ENCODE measurements at places on chromosomes 2 and 18.

DNA sequence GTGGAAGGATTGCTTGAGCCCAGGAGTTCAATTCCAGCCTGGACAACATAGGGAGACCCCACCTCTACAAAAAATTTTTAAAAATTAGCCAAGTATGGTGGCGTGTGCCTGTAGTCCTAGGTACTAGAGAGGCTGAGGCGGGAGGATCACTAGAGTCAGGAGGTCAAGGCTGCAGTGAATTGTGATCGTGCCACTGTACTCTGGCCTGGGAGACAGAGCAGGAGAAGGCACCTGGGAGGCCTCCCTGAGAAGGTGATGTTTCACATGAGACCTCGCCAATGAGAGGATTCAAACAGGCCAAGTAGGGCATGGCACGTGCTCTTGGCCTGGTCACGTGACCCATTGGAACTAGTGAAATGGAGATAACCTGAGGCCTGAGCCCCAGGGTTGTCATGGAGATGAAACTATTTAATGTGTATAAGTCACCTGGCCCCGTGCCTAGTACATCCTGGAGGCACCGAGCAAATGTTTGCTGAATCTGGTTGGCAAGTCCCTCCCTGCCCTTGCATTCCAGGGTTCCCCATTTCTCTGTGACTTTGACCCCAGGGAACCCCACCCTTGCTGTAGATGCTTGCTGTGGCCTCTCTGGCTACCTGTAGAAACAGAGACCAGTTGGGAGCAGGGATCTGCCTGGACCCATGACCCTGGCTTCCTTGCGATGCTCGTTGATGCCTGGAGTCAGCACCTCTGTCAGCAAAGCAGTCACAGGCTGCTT, 26.1 kb upstream of the ROCK2 start:
- no peak for DNase-seq

DNA sequence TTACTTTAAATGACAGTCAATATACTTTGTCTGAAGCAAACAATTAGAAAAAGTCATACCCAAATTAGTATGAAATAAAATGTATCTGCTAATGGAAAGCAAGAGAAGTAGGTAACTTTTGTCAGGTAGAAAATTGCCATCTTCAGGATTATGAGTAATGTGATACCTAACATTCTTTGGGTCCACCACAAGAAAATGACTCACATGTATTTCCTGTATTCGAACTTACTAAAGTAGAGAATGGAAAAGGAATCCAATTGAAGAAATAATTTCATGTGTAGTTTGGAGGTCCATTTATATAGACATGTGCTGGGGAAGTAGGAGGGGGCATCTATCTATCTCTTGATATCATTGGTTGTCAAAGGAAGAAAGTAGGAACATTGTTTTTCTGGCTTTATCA, 636.2 kb upstream of the CHAC2 start:
- DNase-seq: no peak

GRCh38 chr2:130827502-130828251, 9.0 kb upstream of the ARHGEF4 start:
- DNase-seq: no peak

GRCh38 chr18:50186385-50186784, 8.6 kb downstream of the MYO5B start:
- DNase-seq: no peak

GRCh38 chr2:69955029-69955428, 6.4 kb downstream of the ASPRV1 start:
- DNase-seq: no peak

GRCh38 chr2:30225131-30225762, 6.1 kb upstream of the LBH start:
- DNase-seq: peak; percentile 55

GRCh38 chr2:126664234-126664633, 8.3 kb downstream of the GYPC start:
- DNase-seq: peak; percentile 53

GRCh38 chr2:128589681-128590080, 271.0 kb upstream of the HS6ST1 start:
- DNase-seq: no peak

- DNase-seq: no peak
Observed at GRCh38 chr2:24915175-24915574, 4.9 kb downstream of the ADCY3 start.

DNA sequence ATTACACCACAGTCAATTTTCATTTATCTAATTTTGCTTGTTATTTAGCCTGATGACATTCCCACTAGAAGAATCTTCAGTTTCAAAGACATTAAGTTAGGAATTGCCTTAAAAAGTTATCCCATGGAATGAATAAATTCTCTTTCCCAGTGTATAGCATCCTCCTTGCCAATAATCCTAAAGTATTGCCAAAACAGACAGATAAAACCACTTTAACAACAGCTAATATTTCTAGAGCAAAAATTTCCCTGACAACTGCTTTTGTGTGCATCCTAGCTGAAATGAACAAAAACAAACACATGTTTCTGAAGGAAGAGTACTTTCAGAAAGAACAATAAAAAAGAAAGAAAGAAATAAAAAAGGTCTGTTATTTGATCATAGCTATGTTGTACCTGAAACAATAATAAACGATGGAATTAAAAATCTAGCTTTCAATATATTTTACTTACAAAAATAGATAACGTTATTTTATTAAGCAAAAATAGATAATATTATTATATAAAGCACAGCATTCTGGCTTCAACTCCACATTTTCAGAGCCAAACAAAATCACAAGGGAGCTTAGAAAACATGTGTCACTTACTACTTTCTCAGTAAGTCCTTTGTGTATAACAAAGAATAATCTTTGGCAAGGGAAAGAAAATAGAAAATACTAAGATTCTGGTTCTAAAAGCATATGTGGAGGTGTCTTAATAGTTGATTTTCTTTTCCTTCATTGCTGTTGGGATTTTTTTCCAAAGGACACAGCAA, 939.0 kb upstream of the CRIM1 start:
- no peak for DNase-seq

DNA sequence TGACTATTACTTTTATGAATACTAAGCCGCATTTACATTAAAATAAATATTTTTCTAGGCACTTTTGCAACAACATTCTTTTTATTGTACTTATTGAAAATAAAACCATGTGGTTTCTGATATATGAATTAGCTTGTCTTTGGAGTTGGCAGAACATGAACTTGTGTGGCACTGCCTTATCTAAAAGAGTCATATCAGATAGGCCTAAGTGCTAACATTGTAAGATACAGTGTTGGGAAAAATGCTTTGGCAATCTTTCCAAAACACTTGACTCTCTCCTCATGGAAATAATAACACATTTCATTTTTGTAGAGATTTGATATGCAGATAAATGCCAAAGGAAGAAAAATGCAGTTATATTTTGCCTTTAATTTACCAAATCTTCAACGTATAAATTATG, 191.7 kb downstream of the ERBB4 start:
- no peak for DNase-seq

DNA sequence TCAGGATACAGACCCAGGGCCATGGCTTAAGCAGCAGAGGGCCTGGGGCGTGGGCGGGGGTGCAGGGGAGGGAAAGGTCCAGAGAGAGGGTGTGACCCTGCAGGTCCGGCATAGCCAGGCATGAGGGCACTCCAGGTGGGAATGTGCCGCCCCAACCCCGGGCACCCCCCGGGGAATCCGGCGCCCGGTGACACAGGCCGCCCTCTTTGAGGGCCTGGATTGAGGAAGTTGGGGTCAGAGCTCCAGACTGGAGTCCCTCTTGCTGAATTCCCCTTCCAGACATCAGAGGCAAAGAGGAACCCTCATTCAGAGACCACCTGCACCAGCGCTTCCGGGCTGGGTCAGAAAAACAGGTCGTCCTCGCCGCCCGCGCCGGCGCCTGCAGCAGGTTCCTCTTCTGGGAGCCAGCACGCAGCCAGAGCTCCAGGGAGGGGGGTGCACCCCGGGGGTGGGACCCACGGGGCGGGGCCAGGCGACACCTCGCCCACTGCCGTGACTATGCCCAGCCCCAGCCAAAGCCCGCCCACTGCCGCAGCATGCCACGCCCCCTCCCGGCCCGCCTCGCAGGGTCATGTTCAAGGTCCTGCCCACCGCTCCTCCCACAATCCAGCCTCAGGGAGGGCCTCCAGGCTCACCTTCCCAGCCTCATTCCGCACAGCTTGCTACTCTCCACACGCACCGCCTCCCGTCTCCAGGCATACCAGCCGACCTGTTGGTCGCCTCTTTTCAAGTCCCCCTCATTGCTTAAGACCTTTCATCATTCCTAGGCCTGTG, 98.3 kb upstream of the ID2 start:
- peak; percentile 95 for DNase-seq

DNA sequence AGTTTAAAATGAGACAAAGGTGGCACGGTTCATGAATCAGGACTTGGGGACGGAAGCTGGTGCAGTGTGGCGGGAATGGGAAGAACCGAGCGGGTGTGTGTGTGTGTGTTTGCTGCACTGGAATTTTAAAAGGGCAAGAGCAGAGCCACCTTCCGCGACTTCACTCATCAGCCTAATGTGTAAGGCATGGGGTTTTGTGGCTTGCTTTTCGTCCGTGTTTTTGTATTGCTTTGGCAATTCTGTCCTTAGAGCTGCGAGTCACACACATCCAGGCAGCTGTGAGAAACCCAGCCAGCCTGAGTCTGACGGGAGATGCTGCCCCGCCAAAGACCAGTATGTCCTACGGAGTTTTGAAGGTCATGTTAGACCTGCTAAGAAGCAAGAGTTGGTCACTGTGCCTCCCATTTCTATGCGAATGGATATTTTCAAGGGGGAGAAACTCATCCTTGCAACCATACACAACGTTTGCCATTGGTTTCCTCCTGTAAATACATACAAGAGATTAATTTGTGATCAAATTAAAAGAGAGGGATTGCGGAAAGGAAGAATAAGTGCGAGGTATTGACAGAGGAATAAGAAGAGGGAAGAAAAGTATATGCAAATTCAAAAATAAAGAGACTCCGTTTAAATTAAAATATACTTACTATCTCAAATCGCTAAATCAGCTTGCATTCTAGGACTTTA, 665 bp upstream of the CACNB4 start:
- DNase-seq: no peak

GRCh38 chr2:20159411-20160070, 65.4 kb downstream of the SDC1 start:
- DNase-seq: no peak

DNA sequence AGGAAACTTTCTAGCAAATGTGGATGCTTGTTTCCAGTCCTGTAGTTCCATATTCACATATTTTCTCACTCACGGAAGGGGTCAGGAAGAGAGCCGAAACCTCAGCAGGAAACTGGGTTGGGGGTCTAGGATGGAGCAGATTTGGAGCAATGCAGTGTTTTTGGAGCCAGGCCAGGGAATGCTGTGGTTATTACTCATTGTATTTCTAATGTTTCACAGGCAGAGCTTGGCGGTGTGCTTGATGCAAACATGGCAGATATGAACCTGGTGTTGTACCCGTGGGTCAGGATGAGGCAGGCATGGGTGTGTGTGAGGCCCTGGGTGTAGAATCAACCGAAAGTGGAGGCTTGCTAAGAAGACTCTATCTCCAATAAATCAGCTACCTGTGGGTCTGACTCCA, 34.6 kb upstream of the ACKR3 start:
- no peak for DNase-seq

- no peak for DNase-seq
Observed at GRCh38 chr18:58454406-58455061, 174.4 kb downstream of the ALPK2 start.

DNA sequence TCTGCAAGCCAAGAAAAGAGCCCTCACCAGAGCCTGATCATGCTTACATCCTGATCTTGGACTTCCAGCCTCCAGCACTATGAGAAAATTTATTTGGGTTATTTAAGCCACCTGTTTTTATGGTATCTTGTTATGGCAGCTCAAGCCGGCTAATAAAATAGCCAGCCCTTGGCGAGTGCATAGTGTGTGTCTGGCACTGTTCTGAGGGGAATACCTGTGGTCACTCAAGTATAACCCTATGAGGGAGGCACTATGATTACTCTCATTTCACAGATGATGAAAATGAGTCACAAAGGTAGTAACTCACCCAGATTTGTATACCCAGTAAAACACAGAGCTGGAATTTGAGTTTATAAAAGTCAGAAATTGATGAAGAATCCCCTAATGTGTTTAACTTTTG, 556.9 kb upstream of the SETBP1 start:
- DNase-seq: no peak

DNA sequence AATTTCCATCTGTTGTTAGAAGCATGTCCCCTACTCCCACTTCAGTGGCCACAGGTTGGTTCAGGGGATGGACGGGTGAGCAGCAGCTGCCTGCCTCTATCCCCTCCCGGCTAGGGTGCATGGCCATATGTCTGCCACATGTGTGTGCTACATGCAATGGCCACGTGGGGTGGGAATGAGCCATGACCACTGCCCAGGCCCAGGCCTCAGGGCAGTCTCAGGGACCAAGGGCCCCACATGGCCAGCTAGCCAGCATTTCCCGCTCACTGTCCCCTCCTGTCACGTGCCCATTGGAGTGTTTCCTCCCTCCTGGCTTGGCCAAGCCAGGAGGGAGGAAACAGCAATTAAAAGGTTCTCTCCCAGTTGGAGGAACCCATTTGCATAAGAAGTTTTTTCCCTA, 117.1 kb downstream of the KCNS3 start:
- no peak for DNase-seq

GRCh38 chr2:64311948-64312621, 141.9 kb upstream of the LGALSL start:
- DNase-seq: no peak

DNA sequence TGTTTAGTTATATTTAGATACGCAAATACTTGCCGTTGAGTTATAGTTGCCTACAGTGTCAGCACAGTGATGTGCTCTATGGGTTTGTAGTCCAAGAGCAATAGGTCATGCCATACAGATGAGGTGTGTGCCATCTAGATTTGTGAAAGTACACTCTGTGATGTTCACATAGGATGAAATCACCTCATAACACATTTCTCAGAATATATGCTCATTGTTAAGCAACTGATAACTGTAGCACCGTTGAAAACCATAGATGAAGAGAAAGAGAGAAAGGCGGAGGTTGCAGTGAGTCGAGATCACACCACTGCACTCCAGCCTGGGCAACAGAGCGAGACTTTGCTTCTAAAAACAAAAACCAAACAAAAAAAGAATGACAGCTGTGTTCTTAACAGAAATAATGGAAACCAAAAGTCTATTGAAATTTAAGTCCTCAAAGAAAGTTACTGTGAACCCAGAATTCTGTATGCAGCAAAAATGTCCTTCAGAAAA, 9.5 kb downstream of the DGKD start:
- no peak for DNase-seq

DNA sequence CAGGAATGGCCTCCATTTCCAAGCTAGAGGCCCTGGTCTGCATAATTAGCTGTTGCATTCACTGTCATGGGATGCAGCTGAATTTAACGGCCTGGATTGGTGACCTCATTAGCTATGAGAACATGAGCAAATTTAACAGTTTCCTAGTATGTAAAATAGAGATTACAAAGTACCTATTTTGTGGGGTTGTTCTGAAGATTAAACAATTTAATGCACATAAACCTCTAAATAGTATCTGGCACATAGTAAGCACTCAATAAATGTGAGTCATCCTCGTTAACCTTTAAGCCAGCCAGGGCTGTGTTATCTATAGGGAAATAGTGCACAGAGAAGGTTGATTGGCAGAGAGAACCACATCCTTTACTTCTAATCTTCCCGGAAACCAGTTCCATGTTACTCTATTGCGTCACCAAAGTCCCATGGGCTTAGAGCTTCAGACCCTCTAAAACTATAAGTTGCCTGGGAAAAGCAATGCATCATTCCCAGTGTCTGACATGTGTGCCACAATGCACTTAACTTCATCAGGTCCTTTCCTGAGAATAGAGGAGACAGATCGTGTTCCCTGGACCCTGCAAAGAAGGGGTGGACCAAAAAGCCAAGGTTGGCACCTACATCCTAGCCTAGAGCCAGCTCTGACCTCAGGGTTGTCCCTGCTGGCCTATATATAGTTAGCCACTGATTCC, 196.5 kb downstream of the LNPK start:
- DNase-seq: no peak

- DNase-seq: no peak
Observed at GRCh38 chr2:179068991-179069643, 19.2 kb upstream of the CCDC141 start.

- no peak for DNase-seq
Observed at GRCh38 chr2:115285416-115285815, 843.0 kb downstream of the DPP10 start.

All from activated naive CD8-positive, alpha-beta T cell treated with anti-CD3 and anti-CD28 coated beads, Interleukin-2, amount 10 ng/mL, durations not matched to agents 7 days and 5 days (primary cell).